Stimulated activated CD4-positive, alpha-beta T cell treated with anti-CD3 and anti-CD28 coated beads, TNF-alpha, amount 100 ng/mL, for 1 hour (primary cell): ENCODE measurements at places on chromosomes 1 and 21.

DNA sequence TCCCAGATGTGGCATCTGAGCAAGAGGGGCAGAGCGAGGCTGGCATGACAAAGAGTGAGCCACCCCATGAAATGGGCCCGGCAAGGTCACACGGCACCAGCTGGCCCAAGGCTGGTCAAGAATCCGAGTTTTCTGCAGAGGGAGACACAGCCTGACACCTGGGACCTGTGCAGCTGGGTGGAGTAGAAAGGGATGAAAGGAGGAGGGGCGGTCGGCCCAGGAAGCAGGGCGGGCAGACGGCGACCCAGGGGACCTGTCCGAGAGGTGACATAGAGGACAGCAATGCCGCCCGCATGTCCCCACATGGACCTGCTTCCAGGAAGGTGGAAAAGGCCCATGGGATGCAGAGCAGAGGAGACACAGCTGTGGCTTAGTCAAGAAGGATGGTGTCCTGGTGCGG, 137.7 kb downstream of the PRDM16 start:
- no peak for DNase-seq

DNA sequence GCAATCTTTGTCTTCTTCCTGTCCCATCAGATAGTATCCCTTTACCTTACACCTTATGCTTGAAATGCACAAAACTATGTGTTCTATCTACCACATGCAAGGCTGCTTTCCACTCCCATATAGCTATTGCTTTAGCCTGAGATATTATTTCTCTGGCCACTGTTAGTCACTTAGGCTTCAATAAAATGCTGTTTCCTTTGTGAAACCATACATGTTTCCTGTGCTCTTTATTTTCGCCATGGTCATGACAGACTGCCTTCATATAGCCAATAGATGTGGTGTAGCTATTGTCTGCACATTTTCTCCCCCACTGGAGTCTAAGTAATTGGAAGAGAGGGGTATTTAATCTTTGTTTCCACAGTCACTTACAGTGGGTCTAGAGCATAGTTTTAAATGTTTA, 108.4 kb downstream of the GREM2 start:
- DNase-seq: no peak

DNA sequence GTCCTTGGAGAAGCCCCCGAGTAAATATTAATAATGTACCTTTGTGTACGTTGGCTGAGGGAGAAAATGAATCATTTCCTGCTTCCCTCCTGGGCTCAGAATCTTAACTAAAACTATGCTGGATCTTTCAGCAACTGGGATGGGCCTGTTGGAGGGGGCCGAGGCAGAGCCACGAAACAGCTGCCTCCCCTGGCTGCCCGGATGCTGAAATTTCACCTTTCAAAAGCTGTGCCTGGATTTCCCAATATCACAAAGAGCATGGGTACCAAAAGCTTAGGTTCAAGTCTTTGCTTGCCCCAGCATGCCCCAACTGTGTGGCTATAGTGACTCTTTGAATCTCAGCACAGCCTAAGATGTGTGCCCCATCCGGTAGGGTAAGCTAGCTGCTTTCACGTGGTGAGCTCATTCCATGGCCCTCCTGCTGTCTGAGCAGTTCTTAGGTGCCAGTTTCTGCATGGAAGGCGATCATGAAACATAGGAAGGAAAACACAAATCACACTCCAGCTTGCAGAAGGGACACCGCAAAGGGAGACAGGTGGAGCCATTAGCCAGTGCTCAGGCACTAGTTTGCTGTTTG, 473.5 kb downstream of the PTPRU start:
- DNase-seq: no peak

DNA sequence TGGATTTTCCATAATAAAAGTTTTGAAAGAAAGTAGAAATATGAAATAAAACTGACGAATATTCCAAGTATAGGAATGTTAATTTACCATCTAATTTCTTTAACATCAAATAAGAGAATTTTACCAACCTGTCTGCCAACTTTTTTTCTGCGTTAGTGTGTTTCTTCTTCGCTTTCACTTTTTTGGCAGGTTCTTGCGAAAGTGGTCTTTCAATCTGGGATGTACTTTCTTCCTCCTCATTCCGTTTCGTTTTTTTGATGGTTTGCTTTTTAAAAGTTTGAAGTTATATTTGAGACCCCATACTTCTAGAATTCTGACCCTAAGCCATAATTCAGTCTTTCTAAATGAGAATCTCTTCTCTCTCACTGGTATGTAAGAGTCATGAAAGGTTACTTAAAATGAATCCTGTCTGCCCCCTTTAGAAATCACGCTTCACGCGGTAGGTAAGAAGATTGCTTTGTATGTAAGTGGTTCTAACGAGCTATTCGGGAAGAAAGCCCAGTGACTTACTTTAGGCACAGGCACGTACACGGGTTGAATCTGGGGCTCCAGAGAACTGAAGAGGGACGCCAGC, 580 bp downstream of the RBM34 start:
- DNase-seq: no peak

DNA sequence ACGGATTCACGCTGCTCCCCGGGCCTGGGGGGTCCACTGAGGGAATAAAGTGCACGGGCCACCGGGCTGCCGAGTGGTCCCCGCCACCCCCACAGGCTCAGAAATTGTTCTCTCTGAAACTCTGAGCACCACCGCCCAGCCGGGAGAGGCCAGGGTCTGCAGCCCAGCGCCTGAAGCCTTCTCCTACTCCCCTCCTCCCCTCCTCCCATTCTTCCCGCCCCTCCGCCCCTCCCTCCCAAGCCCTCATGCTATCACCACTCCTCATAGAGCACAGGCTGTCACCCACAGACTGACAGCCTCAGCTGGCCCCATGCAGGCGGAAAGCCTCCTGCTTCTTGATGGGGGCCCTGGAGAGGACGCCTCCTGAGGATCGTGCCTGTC, 707 bp upstream of the GPR153 start:
- DNase-seq: no peak

- DNase-seq: no peak
Measured at GRCh38 chr1:3984586-3984985, 84.5 kb upstream of the C1orf174 start.

- no peak for DNase-seq
Measured at GRCh38 chr1:243236604-243237252, 18.4 kb downstream of the CEP170 start.
